ENCODE measurements at places on chromosomes 7 and 10.

- peak; percentile 54 for DNase-seq
Observed at GRCh38 chr7:157502701-157503111, 165.9 kb downstream of the DNAJB6 start.

- no peak for DNase-seq
Observed at GRCh38 chr10:5040781-5041470, 37.3 kb upstream of the AKR1C2 start.

DNA sequence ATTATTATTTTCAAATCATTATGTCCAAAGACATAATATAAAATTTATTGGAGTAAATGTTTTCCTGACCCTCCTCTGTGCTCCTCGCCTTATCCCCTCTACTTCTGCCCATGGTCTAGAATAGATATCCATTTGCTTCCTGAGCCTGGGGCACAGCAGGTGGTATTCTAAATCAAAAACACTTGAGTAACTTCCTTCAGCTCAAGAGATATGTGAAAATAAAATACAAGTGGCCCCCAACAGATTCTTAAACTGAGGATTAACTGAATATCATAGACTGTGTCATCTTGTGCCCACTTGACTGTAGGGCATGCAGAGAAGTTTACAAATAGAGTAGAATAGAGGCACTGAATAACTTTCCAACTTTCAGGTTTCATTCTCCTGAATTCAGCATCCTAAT is 59.1 kb downstream of the HGF start:
- no peak for DNase-seq

GRCh38 chr7:81604075-81604807 is 165.6 kb downstream of the HGF start:
- DNase-seq: no peak

DNA sequence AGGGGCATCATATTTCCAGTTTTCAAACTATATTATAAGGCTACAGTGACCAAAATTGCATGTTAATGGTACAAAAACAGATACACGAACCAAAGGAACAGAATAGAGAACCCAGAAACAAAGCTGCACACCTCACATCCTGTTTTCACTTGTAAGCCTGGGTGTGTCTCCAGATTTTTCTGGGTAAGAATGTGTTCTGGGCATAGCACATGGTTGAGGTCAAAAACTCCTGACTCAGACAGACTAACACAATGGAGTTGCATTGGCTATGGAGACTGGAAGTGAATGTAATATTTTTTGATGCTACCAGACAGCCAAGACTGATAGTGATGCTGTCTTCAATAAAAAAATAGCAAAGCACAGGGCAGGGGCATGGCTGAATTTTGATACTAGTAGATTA is 1175.2 kb downstream of the NXPH1 start:
- DNase-seq: no peak

- DNase-seq: no peak
Observed at GRCh38 chr10:63294781-63295180, 161.7 kb downstream of the NRBF2 start.

DNA sequence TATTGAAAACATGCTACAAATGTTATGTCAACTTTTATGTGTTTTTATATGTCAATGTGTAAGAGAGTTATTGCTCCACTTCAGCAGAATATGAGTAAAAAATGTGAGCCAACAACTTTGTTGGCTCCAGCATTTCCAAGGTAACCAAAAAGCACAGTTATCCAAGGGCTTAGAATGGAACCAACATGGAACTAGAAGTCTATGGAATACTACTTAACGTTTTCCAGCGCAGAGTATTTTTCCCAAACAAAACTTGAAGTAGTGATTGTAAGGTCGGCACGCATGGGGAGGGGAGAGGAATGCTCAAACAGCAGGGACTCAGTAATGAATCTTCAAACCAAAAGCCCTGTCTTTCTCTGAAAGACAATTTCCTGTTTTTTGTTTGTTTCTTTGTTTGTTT is 45.0 kb upstream of the TSPAN13 start:
- no peak for DNase-seq

DNA sequence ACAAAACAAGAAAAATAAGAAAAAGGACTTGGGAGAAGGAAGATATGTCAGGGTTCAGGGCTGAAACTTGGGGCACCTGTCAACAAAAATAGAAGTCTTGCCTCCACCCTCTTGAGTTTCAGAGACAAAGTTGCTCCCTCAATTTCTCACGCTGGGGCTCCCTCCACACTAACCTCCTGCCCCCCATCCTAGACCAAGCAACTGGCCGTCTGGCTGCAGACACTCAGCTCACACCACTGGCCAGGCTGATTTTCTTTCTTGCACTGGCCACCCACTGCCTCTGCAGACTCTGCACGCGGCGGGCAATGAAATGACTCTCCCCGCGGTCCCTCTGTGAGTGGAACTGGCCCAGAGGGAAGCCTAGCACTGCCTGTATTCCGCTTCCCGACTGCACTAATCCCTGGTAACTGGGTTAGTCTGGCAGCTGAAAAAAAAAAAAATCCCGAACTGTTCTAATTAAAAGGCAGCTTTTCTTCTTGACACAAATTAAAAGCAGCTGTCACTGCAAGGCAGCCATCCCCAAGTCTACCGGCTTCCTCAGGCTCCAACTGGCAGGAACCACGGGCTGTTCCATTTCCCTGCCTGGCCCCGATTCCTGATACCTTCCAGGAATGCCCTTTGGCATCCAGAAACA is 83.5 kb downstream of the SPDYE5 start:
- DNase-seq: no peak

DNA sequence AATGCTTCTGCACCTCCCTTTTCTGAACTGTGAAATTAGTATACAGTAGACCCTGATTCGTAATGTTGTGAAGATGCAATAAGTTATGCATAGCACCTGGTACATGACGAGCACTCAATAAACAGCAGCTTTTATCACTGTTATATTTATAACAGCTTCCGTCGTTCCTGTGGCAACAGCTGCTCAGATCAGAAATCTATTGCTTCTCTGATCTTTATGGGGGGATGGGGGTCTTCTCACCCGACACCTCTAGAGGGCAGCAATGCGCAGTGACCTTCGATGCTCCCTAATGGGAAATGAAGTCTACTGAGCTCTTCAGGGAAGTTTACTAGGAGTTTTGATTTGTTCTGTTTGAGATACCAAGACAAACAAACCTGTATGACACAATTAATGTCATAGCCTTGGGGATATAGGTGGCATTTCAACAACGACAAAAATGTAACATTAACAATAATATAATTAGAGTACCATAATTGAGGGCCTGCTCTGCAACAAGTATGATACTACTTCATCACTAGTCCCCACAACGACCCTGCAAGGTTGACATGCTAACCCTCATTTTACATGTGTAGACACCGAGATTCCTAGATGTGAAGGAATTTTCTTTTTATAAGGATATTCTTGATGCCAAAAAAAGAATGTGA is 289.6 kb downstream of the SFMBT2 start:
- DNase-seq: no peak

DNA sequence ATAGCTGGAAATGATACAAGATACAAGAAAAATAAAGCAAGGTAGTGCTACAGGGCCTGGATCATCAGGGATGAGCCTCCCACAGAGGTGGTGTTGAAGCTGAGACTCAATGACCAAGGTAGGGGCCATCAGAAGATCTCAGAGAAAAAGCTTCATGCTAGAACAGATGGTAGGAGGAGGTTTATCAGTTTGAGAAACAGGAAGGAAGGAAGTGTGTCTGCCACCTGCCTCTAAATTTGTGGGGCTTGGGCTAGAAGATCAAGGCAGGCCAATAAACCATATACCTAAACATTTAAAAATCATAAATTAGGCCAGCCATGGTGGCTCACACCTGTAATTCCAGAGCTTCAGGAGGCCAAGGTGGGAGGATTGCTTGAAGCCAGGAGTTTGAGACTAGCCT is 410.8 kb upstream of the PRKCQ start:
- DNase-seq: no peak

- peak; percentile 93 for DNase-seq
Observed at GRCh38 chr7:44073664-44074348, 8.4 kb upstream of the PGAM2 start.

GRCh38 chr7:142352543-142352942 is 94.7 kb upstream of the PRSS58 start:
- DNase-seq: no peak

GRCh38 chr7:82609746-82610145 is 166.2 kb upstream of the CACNA2D1 start:
- DNase-seq: no peak

GRCh38 chr10:46096909-46097575 is 51.0 kb upstream of the MSMB start:
- no peak for DNase-seq

- DNase-seq: no peak
Observed at GRCh38 chr10:127498087-127498486, 51.0 kb upstream of the NPS start.

GRCh38 chr10:77196614-77197013 is 441.0 kb downstream of the KCNMA1 start:
- no peak for DNase-seq

DNA sequence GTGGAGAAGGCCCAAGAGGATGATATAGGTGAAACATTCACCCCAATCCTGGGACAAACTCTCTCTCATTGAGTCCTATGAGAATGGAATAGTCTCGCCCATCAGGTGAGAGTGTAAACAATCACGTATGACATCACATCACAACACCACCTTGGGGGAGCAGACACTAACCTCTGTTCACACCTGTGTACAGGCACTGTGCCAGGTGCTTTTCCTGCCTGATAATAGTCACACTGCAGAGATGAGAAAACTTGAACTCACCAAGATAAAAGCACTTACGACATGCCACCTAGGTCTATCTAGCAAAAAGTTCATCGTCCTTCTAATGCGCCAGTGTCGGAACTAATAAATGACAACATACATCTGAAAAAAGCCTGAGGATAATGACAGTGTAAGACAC is 187.8 kb downstream of the FAM107B start:
- no peak for DNase-seq

DNA sequence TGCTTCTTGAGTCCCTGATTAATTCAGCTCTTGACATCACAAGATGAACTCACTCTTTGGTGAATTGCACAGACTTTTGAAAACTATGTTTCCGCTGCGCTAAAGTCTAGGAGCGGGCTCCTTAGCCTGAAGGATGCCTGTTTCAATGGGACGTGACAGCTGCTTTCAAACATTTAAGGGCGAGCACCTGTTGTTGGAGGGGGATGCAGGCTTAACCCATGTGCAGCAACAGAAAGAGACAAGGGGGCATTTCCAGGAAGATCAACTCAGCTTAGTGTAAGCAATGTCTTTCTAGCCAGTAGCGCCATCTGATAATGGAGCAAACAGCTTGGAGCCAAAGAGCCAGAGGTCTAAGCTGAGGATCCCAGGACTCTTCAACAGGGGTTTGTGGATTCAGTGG is 8.4 kb upstream of the PFKFB3 start:
- no peak for DNase-seq

GRCh38 chr10:116696919-116697318 is 45.4 kb downstream of the HSPA12A start:
- DNase-seq: no peak

GRCh38 chr10:64079341-64079740 is 558.1 kb downstream of the REEP3 start:
- no peak for DNase-seq

GRCh38 chr7:151920488-151920887 is 35.8 kb upstream of the GALNTL5 start:
- DNase-seq: peak; percentile 32

DNA sequence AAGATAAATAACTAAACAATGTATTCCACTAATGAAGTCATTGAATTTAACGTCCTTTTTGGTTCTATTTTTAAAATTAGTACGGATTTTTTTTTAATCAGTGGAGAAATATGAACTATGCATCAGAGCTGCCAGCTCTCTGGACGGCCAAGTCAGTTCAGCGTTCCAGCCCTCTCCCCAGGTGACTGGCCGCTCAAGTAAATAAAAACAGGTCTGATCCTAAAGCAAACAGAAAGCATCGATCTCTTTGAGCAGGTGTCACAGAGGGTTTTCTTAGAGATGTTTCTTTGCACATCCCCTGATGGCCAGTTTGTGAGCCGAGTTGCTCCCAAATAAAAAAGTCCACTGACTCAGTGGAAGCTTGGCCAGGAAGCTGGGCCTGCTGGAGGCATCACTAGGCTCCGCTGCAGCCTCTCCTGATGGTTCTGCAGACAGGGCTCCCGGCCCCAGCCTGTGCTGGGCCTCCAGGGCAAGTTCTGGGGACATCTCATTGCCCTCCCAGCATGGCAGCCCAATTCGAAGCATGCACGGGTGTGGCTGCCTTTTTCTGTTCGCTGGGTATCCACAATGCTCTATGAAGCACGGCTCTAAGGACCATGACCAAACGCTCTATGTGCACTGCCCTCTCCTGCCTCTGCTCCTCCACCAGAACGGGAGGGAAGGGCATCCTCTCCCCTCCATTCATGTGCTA is 74.7 kb upstream of the PPP2R2D start:
- DNase-seq: peak; percentile 48

DNA sequence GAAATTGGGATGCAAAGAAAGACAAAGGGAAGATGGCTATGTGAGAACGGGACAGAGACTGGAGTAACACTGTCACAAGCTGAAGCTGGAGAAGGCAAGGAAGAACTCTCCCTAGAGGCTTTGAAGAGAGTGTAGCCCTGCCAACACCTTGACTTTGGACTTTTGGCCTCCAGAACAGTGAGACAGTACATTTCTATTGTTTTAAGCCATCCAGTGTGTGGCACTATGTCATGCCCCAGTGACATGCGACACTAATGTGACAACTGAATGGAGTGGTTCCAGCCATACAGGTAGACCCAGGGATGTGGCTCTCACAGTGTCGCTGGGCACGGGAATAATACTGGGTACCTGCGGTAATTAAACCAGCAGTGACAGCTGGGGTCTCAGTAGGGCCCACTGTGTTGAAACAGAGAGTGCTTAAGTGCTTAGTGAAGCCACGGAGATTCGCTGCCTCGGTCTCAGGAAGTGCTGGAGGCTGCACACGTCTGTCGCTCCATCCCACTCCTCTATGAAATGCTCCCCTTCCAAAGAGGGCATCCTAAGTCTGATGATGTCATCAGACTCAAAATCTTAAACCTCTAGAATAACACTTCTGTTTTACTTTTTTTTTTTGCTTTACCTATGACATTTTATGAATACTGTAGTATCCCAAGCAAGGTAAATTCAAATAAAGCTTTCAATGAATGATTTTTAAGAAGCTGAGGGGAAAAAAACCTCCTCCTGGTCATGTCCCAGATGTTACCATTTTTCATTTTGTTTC is 154.6 kb upstream of the RHEB start:
- no peak for DNase-seq

DNA sequence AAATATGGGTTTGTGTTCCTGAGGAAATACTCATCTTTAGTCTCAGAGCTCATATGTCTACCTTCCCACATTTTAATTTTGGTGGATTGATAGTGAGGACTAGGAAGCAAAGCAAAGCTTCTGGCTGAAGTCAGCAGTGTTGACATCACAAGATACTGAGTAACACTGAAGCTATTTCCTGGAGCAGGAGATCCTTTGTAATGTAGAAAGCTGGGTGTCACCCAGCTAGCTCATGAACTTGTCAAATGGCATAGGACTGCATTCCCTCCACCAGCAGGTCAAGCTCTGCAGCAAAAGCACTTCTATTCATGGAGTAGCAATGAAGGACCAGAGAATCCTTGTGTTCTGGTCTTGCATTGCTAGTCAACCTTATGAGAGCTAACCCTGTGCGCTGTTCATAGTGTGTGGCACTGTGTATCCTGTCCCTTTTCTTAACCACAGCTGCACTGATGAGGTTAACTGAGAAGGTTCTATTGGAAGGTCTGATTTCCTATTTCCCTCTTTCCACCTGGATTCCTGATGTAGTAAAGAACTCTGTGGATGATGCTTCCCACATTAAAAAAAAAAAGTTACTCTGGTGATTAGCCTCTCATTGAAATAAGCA is 94.8 kb upstream of the ZNF804B start:
- no peak for DNase-seq

- no peak for DNase-seq
Observed at GRCh38 chr7:155825336-155825735, 13.1 kb upstream of the SHH start.

- no peak for DNase-seq
Observed at GRCh38 chr10:70772627-70773026, 12.6 kb downstream of the TBATA start.

All from tibial artery (tissue), 4 donors.